Activated CD4-positive, alpha-beta T cell treated with anti-CD3 and anti-CD28 coated beads for 48 hours (primary cell): ENCODE measurements at places on chromosomes 2 and 18.

DNA sequence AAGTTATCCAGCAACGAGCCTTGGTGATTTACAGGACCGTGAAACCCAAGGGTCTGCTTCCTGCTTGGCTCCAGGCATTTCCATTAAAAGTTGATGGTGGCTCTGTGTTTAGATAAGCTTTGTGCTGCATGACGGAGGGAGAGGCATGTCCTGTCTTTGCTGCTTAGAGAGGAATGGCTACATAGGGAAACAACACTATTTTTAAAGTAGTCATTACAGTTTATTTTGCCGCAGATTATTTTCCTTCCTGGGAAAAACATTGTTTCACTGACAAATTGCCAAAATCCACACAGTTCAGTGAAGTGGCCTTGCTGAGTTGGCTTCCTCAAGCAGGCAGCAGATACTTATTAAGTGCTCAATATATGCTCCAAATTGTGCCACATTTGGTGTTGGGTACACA is 98.5 kb downstream of the THSD7B start:
- no peak for DNase-seq

DNA sequence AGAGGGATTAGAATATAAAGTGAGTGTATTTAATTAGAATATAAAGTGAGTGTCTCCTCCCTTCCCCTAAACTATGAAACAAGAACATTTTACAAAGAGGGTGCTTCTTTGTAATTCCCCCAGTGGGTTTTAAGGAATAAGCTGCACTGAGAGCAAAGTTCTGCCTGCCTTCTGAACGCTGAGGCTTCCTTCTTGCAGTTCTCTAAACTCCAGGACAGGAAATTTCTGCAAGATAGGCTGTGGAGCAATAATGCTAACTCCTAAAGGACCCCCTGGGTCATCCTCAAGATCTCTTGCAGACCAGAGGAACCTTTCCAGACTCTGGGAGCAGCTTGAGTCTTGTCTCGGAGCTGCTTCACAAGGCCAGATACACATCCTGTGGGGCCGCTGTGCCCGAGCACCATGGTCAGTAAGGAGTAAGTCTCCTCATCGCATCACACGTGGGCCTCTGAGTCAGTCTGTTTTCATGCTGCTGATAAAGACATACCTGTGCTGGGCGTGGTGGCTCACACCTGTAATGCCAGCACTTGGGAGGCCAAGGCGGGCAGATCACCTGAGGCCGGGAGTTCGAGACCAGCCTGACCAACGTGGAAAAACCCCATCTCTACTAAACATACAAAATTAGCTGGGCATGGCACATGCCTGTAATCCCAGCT is 87.5 kb upstream of the KCNE4 start:
- no peak for DNase-seq

DNA sequence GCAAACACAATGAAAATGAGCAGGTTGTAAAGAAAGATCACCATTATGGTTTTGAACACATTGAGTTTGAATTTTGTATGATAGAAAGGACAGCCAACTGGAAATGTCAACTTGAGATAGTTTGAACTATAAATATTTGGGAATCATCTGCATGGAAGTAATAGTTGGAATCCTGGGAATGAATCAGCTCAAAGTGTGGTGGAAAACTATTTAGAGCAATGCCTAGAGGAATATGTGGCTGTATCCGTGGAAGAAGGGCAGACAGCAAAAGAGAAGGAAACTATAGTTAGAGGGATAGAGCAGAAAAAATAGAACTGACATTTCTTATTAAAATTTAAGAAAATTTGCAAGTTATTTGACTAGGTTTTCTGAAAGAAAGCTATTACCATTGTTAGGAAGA is 112.5 kb upstream of the OTX1 start:
- no peak for DNase-seq

DNA sequence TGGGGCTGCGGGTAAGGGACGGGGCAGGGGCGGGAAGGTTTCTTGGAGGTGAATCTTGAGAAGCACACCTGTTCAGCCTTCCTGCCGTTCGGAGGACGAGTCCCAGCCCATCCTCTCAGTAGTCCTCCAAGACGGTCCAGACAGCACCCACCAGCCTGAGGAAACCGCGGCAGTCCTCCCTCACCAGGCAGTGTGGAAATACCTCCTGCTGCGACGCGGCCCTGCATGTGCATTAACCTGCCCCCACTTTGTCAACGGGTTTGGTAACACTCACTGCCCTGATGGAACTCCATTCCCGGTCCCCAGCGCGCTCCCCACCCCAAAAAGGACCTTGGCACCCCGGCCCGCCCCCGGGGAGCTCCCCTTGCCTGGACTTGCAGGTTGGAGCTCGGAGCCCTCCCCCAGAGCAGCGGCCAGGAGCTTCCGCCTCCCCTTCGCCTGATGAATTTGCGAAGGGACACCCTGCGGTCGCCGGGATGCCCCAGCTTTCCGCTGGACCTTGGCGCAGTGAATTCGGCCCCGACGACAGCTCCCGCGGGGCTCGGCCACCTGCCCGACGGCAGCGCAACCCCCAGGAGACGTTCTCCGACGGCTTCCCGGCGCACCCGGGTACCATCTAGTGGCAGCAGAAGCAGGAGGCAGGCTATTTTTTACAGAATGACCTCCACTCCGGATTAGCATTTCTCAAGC is 31.5 kb downstream of the ACVR1C start:
- DNase-seq = peak; percentile 75

GRCh38 chr2:85554980-85555612 is 6.2 kb downstream of the GGCX start:
- no peak for DNase-seq

DNA sequence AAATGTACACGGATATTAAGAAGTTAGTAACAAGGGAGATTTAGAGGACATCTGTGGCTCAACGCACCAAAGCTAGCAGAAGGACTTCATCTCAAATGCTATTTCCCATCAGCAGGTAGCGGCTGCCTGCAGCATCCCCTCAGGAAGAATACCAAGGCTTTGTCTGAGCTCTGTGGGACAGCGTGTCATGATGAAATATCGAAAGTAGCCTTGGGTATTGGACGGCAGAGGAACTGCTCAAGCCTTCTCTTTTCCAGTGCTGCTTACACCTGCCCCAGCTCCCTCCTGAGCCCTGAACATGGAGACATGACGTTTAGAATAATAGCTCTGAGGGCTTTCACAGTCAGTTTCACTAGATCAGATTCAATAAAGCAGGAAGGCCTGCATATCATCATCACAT is 241.6 kb downstream of the SUCLG1 start:
- DNase-seq = no peak

GRCh38 chr2:219443016-219443696 is 8.5 kb downstream of the SPEG start:
- DNase-seq = no peak

GRCh38 chr2:236548179-236548921 is 21.3 kb upstream of the ACKR3 start:
- DNase-seq = no peak

- no peak for DNase-seq
Observed at GRCh38 chr18:45317948-45318640, 297.2 kb upstream of the SLC14A2 start.

- DNase-seq = no peak
Observed at GRCh38 chr2:149082735-149083134, 44.2 kb downstream of the LYPD6B start.

- DNase-seq = no peak
Observed at GRCh38 chr2:115976916-115977315, 1534.5 kb downstream of the DPP10 start.

DNA sequence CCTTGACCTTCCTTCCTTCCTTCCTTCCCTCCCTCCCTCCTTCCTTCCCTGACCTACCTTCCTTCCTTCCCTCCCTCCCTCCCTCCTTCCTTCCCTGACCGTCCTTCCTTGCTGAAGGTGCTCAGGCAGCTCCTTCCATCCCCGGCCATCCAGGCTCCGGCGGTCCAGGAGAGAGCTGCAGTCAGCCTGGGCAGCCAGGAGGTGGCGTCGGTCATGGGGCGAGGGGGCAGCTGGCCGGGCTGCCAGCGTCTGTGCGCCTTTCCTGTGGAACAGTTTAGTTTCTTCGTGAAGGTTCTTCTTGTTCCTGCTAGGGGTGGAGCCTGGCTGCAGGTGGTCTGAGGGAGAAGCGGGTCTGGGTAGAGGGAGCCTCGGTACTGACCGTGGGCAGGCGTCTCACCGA is 15.7 kb downstream of the GPR35 start:
- DNase-seq = peak; percentile 54

DNA sequence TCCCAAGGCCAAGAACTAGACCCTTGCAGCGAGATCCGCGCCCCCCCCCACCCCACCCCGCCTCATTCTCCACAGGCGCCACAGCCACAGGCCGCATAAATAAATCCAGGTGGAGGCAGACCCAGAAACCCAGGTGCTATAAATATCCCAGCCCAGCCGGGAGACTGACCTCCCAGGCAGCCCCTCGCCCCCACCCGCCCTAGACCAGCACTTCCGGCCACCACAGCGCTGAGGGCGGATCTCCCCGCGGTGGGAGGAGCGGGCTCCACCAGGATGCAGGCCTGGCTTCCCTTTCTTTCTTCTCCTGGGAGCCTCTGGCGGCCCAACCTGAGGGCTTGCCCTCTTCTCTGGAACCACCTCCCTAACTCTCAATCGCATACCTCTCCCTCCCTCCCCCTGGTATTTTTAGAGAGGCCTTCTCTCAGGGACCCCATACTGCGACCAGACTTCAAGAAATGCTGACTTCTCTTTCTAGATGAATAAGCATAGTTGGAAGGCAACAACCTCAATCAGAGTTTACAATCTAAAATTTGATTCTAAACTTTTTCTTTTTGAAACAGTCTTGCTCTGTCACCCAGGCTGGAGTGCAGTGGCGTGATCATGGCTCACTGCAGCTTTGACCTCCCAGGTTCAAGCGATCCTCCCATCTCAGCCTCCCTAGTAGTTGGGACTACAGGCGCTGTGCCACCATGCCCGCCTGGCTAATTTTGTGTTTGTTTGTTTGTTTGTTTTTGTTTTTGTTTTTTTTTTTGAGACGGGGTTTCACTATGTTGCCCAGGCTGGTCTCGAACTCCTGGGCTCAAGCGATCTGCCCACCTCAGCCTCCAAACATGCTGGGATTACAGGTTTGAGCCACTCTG is 55.0 kb downstream of the PKDCC start:
- peak; percentile 48 for DNase-seq

DNA sequence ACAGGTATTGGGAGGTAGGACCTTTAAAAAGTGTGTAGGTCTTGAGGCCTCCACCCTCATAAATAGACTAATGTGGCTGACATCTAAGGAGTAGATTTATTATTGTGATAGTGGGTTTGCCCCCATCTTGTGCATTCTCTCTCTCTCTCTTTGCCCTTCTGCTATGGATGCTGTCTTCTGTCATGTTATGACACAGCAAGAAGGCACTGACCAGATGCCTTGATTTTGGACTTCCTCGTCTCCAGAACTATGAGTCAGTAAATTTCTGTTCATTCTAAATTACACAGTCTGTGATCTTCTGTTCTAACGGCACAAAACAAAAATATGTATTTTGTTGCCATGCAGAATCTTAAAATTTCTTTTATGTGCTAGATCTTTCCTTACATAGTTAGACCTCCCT is 66.9 kb downstream of the ATAD2B start:
- DNase-seq = no peak

GRCh38 chr2:240449764-240450531 is 14.5 kb downstream of the GPC1 start:
- DNase-seq = no peak

DNA sequence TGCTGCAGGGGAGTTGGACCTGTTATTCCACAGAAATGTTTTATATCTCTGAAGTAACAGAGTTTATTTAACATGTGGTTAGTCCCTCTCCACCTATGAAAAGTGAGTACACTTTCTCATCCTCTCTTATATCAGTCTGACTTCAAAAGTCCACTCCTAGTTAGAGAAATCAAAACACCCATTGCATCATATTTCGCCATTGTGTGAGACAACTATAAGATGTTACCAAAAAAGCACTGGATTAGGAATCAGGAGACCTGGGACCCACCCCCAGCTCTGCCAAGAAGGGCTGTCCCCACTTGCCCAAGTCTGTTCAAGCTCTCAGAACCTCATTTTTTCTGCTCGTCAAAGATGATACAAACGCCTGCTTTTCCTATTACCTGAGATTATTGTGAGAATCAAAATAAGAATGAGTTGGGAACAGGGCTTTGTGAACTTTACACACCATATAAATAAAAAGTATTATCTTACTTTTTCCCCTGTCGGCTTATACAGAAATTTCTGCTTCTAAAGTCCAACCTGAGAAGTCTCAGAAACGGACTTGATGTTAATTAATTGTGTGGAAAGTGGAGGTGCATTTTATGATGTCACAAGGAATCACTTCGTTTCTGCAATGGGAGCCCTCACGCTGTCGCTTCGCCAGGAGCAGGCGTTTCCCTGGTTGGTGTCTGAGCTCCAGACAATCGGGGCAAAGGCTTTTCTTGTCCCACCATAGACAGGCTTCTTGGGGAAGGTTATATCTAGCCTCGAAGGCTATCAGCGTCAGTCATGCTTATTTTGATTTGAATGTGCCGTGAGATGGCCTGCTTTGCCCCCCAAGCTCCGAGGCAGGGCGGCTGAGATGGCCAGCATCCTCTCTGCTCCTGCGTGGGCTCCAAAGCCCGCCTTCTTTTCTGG is 89.6 kb upstream of the ZNF516 start:
- no peak for DNase-seq

- DNase-seq = no peak
Observed at GRCh38 chr18:74492259-74492658, 3.9 kb upstream of the CNDP2 start.

GRCh38 chr2:122108186-122108585 is 352.7 kb downstream of the TSN start:
- no peak for DNase-seq

DNA sequence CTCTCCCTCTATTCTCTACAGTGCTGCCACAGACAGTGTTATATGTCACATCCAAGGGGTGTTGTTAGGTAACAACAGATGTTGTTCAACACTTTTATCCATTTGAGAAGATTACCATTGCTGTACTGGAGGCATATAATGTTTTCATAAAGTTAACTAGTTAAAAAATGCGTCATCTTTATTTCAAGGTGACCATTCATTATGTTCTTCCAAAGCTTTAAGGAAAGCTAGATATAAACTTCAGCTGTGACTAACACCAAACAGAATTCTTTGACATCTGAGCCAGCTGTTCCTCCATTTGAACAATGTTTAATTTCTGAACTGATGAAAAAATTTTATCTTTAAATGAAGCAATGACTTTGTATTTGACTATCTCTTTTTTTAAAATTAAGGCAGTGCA is 1099.6 kb upstream of the TMEFF2 start:
- no peak for DNase-seq

GRCh38 chr18:67662996-67663395 is 146.5 kb upstream of the DSEL start:
- DNase-seq = no peak

- no peak for DNase-seq
Observed at GRCh38 chr2:175437167-175437566, 255.7 kb upstream of the ATP5MC3 start.

GRCh38 chr2:148990968-148991367 is 47.5 kb upstream of the LYPD6B start:
- DNase-seq = no peak

GRCh38 chr2:190664240-190664639 is 15.4 kb downstream of the NAB1 start:
- DNase-seq = no peak

DNA sequence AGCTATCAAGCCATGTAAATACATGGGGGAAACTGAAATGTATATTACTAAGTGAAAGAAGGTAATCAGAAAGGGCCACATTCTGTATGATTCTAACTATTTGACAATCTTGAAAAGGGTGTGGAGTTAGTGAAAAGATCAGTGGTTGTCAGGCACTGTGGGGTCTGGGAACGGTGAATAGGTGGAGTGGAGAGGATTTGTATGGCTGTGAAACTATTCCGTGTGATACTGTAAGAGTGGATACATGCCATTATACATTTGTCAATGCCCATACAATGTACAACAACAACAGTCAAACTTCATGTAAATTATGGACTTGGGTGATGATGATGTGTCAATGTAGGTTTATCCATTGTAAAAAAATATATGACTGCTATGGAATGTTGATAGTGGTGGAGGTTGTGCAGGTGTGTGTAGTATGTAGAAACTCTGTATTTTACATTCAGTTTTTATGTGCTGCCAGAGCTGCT is 1116.2 kb downstream of the SUCLG1 start:
- DNase-seq = no peak
